ENCODE measurements at places on chromosomes 2 and 18.

DNA sequence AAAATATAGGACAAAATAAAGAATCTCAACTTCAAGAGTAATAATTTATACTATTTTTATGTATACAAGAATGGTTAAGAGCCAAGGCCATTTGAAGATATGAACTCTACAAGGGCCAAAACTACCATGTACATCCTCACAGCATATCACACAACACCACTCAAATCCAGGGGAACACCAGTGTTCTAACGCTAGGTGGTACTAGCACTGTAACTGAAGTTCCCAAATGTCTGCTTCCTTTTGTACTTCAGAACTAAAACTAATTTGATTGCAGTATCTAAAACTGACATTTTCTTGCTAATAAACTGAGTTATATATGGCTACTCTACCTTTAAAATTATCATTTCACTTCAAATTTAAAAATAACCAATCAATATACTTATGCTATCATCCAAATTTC, 47.0 kb downstream of the REV1 start:
- DNase-seq, result no peak

DNA sequence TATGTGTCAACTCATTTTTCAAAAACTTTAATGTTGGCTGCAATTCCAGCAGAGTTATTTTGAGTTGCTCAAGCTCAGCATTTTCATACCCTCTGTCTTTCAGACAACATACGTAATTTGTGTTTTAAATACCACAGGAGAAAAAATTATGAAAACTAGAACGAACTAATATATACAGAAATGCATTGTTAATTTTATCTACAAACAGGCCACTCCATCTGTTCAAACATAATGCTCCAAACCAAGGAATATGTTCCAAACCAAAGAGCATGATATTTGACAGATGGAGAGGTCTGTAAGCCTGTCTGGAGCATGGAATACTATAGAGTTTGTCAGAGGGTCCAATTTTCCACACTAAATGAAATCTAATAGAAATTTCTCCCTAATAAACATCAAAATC, 536.2 kb upstream of the FSIP2 start:
- DNase-seq, result no peak

DNA sequence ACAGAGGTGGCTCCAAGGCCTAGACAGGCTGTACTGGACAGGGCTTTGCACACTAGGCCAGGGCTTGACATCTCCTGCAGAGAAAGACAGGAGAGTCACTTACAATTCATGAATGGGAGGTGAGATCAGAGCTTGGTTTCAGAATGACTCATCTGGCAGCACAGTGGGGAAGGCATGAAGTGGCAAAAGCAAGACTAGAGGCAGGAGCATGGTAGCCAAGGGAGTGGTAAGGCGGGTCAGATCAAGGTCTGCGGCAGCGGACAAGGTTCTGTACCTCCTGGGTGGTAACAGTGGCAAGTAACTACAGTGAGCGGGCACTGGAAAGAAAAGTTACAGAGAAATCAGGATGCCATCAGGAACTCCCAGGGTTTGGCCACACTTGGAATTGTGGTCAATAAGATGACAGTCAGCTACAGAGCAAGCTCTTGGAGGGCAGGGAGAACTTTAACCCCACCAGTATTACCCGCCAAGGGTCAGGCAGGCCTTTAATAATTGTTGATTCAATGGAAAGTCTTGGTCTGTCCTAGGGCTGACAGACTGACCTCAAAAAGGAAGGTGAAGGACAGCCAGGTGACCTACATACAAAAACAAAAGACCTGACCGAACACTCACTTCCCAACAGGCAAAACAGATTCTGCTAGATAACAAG, 5.7 kb downstream of the MCFD2 start:
- no peak for DNase-seq

GRCh38 chr2:25726522-25726921, 53.1 kb upstream of the DTNB start:
- DNase-seq, result no peak

DNA sequence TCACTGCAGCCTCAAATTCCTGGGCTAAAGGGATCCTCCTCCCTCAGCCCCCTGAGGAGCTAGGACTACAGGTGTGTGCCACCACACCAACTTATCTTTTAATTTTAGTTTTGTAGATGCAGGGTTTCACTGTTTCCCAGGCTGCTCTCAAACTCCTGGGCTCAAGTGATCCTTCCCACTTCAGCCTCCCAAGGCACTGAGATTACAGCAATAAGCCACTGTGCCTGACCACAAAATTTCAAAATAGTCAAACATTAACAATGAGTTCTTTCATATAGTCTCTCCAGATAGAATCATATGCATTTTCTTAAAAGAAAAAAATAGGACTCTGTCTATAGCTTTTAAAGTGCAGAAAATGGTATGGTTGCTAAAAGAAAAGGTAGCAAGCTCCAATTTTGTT, 24.9 kb upstream of the PID1 start:
- no peak for DNase-seq

GRCh38 chr2:74764429-74765272, 69.3 kb upstream of the HK2 start:
- DNase-seq, result no peak

- DNase-seq, result no peak
Measured at GRCh38 chr2:157790780-157791179, 85.3 kb downstream of the ACVR1 start.

DNA sequence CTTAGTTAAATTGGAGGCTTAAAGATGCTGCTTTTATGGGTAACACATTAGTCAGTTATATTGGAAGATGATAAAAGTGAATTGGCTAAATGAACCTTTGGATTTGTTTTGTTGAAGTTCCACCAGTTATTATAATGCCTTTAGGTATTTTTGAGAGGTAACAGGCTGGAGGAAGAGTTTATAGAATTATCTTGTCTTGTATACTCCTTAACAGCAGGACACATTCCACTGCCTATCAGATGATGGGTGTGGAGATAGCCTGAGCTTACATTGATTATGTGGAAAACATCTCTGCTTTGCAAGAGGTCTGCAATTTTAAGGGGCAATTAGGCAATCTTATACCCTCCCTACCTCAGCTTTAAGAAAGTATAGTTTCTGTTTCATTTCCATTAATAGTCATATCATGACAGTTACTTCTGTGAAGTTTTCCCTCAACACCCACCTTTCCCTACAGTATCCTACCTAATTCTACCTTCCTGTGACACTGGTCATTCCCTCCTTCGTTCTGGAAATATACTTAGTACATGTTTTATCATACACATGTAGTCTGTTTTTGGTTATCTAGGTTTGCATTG, 403.7 kb upstream of the SPRED2 start:
- DNase-seq, result no peak

DNA sequence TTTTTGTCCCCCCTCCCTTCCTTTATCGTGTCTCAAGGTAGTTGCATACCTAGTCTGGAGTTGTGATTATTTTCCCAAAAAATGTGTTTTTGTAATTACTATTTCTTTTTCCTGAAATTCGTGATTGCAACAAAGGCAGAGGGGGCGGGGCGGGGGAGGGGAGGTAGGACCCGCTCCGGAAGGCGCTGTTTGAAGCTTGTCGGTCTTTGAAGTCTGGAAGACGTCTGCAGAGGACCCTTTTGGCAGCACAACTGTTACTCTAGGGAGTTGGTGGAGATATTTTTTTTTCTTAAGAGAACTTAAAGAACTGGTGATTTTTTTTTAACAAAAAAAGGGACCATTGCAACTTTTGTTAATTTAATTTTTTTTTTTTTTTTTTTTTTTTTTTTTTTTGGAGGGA, 2.1 kb downstream of the SOX11 start:
- DNase-seq, result no peak

DNA sequence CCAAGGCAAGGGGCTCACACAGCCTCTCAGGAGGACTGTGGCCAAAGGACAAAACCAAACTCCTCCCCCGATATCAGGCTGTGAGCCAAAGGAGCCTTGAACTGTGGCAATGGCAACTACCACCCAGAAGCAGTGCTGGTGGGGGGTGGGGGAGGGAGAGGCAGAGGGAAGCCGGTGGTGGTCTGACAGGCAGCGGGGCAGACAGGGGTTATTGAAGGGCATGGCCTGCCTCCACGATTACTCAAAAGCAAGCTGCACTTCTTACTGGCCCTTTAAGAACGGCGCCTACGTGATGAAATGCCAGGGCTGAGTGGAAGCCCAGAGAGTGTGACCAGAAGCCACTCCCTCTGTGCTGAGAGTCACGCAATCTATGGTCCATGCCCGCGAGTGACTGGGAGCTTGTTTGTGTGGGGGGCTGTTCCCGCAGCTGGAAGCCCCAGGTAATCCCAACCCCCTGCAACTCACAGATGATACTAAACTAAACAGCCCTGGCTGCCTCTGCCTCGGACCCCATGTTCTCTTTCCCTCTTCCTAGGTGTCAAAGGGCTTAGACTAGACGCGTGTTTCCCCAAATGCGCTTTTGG, 128.2 kb upstream of the CXCR4 start:
- DNase-seq, result no peak

GRCh38 chr18:3447068-3447894, 2.7 kb upstream of the TGIF1 start:
- DNase-seq, result no peak

DNA sequence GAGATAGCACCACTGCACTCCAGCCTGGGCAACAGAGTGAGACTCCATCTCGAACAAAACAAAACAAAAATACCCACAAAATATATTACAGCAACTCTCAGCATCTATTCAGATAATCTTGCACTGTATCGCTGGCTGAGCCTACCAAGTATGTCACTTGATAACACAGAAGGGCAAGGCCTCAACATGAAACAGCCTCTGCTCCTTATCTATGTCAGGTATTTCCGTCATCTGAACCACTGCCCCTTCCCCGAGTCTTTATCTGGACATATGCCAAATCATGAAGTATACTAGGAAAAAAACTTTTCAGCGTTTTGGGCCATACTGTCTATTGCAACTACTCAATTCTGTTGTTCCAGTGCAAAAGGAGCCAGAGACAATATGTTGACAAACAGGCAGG, 17.7 kb downstream of the PDIA6 start:
- no peak for DNase-seq

DNA sequence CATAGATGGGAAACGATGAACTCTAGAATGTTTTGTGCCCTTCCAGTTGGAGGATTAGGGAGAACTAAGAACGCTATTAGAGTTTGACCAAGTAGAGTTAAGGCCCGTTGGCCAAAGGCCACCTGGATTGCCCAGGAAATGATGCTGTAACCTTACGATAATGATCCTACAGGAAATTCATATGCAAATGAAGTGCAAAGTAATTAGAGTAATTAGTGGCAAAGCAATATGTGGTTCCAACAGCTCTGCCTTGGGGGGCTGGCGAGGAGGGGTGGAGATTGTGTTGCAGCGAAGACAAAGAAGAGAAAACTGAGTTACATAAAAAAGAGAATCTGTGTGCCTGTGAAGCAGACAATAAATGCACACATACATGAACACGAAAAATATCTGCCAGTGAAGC, 61.5 kb upstream of the BOD1L2 start:
- DNase-seq, result no peak

- DNase-seq, result no peak
Measured at GRCh38 chr2:156333274-156333950, 891 bp upstream of the NR4A2 start.

- no peak for DNase-seq
Measured at GRCh38 chr2:40680547-40680946, 228.7 kb upstream of the SLC8A1 start.

- no peak for DNase-seq
Measured at GRCh38 chr2:240644859-240645301, 19.6 kb downstream of the GPR35 start.

- DNase-seq, result no peak
Measured at GRCh38 chr2:108943751-108944150, 45.3 kb downstream of the EDAR start.

GRCh38 chr2:202161151-202161835, 77.1 kb downstream of the SUMO1 start:
- no peak for DNase-seq

DNA sequence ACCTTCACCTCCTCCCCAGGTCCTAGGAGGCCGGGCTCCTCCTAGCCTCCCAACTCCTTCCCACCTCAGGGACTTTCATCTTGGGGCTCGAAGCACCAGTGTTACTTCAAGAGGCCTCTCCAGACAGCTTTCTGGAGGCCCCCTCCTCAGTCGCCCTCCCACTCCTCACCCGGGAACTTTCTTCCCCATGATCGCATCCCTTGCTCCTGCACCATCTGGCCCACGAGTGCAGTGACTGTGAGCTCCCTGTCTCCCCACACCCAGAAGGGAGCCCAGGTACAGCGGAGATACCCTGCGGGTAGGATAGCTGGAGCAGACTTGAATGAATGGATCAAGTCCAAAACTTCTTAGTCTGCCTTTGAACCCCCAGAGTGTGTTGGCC, 6.1 kb downstream of the ERFE start:
- no peak for DNase-seq

- DNase-seq, result no peak
Measured at GRCh38 chr18:23712445-23712844, 23.2 kb downstream of the LAMA3 start.

DNA sequence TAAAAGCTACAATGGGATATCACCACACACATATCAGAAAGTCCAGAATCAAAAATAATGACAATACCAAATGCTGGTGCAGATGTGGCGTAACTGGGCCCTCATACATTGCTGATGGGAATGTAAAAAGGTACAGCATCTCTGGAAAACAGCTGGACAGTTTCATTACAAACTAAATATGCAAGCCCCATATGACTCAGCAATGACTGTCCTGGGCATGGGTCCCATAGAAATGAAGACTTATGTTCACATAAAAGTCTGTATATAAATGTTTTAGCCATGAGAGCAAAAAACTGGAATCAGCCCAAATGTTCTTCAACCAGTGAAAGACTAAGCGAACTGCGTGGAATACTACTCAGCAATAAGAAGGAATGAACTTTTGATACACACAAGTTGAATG, 56.7 kb downstream of the ALPK2 start:
- DNase-seq, result no peak

DNA sequence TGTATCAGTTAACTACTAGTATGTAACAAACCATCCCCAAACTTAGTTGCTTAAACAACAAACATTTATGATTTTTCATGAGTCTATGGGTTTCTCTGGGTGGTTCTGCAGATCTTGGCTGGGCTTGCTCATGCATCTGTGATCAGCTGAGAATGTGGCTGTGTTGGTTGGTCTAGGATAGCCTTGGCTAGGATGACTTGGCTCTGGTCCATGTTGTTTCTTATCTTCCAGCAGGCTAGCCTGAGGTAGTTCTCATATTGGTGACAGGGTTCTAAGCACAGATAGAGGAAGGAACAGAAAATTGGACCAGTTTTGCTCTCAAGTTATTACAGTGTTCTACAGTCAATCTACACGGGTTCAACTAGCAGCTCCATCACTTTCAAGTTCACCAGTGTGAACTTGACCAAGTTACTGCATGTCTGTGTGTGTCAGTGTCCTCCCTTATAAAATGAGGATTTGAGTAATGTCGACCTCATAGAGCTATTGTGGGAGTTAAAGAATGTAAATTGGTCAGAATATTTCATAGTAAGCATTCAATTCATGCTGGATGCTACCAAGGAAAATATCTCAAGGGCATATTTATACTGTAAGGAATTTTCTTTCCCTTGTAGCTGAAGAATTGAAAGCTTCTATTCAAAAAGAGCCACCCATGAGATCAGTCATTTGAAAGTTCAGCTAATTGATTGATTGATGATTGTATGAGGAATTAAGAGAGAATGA, 65.3 kb downstream of the MYO3B start:
- no peak for DNase-seq

GRCh38 chr18:54052259-54052658, 172.2 kb downstream of the MBD2 start:
- no peak for DNase-seq
